CD4-positive, alpha-beta T cell treated with Interleukin-10 for 1 hour (primary cell): ENCODE measurements at places on chromosomes 6 and 20.

DNA sequence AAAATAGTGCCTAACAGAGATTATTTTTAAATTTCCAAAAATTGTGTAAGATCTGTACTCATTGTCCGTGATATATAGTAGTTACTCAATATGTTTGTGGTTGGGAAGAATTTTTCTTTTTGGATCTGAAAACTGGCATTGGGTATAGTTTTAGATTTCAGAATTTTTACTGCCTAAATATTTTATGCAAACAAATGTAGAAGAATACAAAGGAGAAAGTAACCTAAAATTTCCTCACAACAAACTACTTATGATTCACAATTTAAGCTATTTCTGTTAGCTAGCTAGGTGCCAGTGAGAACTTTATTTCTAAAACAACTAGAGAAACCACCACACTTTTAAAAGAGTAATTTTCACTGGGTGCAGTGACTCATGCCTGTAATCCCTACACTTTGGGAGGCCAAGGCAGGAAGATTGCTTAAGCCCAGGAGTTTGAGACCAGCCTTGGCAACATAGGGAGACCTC lies 38.8 kb downstream of the SESN1 start:
- no peak for DNase-seq

GRCh38 chr6:118784641-118785164 lies 109.2 kb upstream of the ASF1A start:
- DNase-seq = no peak

DNA sequence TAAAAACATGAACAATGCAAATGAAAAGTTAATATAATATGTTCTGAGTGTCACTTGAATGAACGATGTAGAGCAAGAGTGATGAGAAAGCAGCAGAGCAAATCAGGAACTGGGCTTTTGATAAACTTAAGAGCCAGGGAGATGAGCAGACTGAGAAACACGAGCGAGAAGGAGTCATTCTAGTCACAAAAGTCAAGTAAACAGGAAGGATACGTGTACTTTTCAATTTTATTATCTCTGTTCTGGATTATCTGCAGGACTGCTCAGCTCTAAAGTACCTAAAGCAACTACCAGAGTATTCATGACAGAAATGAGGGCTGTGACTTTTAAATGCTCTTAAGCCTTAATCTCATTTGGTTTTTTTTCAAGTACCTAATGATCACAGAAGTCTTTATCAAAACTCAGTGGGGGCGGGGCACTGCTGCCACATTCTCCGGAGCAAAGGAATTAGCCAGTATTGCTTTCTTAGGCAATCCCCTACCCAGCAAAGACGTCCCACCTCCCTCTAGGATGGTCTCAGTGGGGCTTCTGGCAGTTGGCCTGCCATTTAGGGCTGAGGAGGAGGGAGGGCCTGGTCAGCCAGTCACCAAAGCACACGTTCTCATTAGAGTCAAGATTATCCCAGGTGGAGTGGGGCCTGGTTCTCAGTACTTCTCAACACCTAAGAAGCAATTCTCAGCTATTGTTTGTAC lies 8.6 kb downstream of the MAN1A1 start:
- no peak for DNase-seq

- DNase-seq = peak; percentile 13
These were observed 1.0 kb downstream of the SYNE1 start for GRCh38 chr6:152636021-152636608.

DNA sequence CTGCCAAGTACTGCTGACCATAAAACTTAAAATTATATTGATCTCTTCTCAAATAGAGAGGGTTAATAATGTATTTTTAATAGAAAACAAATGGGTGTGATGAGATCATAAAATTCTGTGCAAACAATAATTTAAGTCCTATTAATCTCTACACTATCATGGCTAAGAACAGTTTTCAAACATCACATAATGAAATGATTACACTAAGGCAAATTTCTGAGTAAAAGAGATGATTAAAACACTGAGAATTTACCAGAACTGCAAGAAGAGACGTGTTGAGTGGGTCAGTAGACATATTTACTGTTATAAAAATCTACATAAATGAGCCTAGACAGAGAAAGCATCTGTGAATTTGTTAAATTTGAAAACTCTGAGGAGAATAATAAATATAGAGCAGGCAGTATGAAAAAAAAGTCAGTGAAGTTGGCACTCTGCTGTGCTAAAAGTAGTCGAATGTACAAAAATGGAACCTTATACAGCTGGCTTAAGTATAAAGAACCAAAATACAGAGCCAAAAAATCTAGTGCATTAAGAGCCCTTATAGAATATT lies 302.6 kb upstream of the MANEA start:
- no peak for DNase-seq

GRCh38 chr6:79922018-79922417 lies 25.3 kb downstream of the ELOVL4 start:
- no peak for DNase-seq

DNA sequence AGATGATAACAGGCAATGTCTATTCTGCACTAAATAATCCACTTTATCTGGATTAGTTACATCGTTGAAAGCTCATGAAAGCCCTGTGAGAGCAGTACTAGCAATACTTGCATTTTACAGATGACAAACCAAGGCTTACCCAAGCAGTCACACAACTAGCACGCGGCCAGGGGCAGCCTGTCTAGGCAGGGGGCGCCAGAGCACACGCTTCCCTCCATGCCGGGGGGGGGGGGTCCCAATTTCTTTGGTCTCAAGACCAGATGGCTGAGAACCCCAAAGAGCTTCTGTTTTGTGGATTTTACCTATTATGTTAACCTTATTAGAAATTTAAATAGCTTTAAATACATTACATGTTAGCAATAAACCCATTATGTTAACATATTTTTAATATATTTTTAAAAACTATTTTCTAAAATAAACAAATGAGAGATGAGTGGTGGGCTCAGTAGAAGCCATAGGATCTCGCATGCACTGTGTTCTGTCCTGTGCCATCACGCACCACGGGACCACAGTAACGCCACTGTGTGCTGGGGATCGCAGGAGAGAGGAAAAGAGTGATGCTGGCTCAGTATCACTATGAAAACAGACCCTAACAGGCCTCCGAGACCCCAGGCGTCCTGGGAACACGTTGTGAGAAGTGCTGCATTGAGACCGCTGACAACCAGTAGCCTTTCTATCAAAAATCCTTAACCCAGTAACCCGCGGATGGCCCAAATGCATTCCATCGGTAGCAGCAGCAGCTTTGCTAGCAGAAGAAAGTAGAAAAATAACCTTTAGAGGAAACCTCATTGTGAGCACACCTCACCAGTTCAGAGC lies 5.3 kb upstream of the PRR18 start:
- peak; percentile 57 for DNase-seq

DNA sequence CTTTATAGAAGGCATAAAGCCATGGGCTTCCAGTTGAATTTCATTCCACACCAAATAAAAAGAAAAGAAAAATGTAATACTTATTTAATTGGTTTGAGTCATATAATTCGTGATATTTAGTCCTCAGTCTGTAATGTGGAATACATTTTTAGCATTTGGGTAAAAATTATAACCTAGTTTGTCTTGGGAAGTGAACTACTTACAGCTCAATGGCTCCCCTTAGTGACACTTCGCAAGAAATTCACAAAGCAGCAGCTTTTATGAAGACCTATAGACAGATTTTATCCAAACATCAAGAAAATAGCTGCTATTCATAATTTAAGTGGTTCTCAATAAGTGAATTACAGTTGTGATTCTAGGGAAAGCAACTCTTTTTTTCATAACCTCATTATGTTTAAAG lies 72.1 kb downstream of the RSPO3 start:
- no peak for DNase-seq

DNA sequence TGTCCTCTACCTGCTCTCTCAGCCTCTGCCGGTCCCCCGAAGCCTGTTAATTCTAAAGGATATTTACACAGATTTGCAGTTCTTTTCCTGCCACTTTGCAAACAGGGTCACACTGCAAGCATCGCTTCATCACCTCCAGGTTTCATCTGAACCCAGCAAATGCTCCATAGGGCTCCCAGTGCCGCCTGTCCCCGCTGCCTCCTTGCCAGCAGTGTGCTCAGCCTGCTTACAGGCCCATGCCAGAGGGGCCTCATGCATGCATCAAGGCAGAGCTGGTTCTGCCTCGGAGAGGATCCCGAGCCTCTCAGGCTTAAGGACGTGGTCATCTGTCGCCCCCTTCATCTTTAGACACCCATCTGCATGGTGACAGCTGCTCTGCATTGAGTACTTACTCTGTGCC lies 10.5 kb downstream of the SIRPA start:
- no peak for DNase-seq

DNA sequence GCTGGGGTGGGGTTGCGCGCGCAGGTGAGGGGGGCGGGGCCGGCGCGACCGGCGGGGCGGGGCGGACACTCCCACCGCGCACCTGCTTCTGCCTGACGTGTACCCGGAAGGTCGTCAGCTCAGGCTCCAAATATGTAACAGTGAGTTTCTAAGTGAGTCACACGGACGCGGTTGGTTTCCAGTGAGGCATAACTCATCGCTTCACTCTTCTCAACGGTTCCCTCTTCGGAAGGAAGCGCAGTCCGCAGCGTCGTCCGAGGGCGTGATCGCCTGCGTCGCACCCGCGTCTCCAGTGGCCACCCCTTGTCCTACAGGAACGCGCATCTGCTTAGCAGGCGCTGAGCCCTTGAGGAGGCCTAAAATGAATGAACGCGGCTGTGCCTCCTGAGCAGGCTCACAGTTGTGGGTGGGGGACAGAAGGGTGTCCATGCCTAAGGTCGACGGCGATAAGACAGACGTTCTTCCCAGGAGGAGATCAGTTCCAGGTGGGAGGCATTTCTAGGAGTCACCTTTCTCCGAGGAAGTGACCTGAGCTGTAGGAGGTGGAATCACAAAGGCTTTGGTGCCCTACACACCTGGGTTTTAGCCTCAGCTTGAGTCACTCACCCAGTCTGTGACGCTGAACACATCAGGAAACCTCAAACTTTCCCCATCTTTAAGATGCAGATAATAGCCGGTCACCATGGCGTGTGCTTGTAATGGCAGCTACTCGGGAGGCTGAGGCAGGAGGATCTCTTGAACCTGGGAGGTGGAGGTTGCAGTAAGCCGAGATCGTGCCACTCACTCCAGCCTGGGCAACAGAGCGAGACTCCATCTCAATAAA lies 50.9 kb upstream of the EZR start:
- peak; percentile 83 for DNase-seq

DNA sequence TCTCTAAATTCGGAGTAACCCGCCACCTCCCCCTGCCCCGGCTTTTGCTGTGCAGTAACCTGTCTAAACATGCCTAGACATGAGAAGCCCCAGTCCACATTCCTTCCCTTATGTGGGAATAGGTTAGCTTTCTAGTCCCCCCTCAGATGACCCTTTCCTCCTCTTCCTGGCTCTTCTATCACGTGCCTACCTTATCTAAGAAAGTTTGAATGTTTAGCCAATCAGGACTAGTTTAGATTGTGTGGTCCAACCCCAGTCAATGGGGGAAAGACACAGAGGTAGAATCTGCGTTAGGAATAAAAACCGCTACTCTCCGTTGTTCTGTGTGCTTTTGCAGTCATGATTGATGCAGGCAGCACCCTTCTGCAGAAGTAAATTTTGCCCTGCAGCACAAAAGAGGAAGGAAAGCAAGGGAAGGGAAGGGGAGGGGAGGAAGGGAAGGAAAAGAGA lies 69.0 kb upstream of the CD93 start:
- DNase-seq = no peak

DNA sequence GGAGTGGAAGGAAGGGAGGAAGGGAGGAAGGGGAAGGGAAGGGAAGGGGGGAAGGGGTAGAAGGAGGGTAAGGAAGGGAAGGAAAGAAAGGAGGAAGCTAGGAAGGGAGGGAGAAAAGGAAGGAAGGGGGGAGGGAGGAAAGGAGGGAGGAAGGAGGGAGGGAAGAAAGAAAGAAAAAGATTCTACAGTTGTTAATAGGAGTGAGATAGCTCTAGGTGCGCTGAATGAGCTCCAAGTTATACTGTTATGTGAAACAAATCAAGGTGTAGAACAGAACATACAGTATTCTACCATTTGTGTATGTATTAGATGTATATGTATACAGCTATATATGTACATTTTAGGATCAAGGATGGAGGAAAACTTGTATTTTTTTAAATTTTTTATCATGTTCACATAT lies 167.7 kb downstream of the HACE1 start:
- no peak for DNase-seq

GRCh38 chr6:128532136-128532535 lies 11.7 kb upstream of the PTPRK start:
- DNase-seq = no peak

GRCh38 chr6:156953127-156953478 lies 175.9 kb downstream of the ARID1B start:
- no peak for DNase-seq

- no peak for DNase-seq
These were observed 18.6 kb upstream of the MYT1 start for GRCh38 chr20:64145458-64146300.

DNA sequence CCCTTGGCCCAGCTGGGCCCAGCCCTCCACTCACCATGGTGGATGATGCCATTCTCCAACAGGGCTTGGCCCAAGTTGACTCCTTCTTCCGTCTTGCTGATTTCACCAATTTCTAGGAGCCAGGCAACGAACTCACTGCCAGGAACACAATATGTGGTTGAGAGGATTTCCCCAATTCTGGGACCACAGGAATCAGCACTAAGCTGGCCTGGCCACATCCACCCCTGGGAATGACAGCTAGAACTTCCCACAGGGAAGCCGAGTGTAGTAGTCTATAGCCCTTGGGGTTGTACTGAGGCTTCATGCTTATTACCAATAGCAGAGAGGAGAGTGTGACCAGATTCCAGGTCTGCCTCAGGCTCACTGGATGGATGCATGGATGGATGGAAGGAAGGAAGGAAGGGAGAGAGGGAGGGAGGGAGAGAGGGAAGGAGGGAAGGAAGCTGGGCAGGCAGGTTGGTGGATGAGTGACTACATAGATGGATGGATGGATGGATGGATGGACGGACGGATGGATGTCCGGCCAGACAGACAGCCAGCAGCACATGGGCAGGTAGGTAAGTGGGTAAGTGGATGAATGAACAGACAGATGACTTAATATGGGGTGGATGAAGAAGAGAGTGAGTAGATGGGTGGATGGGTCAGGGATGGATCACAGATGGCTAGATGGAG lies 146.5 kb downstream of the PREX1 start:
- no peak for DNase-seq

DNA sequence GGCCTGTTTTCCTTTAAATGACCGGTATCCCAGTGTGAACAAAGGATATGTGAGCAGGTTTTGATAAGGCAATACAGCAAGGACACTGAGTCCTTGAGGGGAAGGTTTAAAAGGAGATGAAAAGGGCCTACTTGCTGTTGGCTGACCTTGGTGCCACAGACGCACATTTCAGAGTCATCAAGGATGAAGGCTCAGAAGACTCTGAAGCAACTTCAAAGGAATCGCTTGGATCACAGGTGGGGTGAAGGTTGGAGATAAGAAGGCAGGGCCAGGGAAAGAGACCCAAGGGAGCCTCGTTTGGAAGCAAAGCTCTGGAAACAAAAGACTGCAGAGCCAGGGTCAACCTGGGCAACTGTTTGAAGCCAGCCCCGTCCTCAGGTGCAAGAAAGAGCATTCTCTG lies 30.1 kb upstream of the PNPLA1 start:
- DNase-seq = no peak
